ENCODE measurements at places on chromosomes 16 and 17.

DNA sequence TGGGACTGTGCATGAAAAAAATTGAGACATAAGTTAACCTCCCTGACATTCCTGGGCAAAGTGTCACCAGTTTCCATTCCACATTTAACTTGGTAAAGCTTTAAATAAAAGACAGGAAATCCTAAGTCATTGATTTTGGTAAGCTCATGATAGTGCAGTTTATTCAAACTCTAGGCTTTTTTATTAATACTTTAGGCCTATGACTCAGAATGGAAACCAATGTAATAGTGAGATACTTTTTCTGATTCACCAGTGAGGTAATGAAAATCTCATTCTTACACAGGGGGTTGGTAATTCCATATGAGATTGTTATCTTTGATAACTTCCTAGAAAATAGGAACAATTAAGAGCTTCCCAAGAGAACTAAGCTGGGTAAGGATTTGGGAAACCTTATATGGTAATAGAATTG, 91.1 kb downstream of the NLK start:
- no peak for DNase-seq

DNA sequence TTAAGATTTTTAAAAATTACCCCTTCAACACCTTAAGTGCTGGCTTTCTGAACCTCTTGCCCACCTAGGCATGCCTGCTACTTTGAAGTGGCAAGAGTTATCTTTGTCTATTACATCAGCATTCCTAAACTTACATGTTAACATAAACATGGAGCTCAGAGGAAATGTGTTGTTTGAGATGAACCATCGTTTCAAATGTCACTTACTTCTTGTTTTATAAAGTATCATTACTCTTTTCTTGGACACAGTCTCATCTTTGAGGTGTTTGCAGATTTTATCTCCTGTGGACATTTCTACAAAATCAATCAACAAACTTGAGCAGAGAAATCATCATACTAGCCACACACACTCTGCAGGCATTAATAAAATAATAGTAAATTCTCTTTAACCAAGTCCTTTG, 184.9 kb downstream of the WWOX start:
- DNase-seq, result no peak

DNA sequence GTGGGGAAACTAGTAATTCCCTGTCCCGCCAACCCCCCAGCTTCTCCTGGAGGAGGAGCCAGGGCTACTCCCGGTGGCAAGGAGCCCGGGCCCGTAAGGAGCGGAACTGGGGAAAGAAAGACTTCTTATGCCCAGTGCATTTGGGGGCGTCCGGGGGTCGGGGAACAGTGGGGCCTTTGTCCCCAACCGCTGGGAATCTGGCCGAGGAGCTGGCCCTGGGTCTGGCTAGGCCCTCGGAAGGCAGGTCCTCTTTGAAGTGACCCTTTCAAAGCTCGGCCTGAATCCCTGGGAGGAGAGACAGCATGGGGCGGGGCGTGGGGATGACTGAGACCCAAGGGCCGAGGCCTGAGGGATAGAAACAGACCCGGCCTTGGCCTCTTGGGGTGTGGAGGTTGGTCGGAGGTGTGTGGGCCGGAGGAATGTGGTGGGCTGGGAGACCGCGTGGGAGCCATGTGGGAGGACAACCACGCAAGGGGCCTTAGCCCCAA, 6.0 kb downstream of the ARHGAP23 start:
- DNase-seq, result no peak

GRCh38 chr17:20200016-20200795, 191.0 kb downstream of the SPECC1 start:
- DNase-seq, result peak; percentile 30

GRCh38 chr17:4833941-4834680, 971 bp downstream of the MINK1 start:
- peak; percentile 29 for DNase-seq

GRCh38 chr17:31433091-31433790, 41.8 kb downstream of the RAB11FIP4 start:
- peak; percentile 66 for DNase-seq

DNA sequence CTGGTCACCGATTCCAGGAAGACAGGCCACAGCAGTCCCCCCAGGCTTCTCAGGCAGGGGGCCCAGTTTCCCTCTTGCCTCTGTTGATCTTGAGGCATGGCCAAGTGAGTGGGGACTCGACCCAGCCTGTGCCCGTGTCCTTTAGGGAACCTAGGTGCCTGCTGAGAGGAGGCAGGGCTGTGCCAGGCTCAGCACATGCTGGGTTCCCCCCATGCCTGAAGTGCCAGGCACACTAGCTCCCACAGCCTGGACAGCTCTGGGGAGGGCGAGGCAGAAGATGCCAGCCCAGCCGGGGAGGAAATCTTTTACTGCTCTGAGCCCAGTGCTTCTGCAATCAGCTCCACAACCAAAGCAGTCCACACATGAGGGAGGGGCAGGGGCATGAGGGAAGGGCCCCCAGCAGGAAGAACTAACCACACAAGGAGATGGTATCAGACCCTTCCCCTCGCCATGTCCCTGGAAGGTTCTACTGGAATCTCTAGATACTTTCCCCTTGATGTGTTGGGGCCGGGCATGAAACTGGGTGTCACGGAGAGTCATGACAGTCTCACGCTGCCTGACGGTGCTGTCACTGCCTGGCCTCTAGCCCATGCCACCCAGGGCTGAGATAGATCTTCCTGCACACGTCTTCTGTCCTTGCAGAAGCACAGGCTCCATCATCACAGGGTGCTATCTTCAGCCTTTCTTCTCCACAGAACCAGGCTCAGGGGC, 25.5 kb downstream of the MYO18A start:
- DNase-seq, result peak; percentile 34

- DNase-seq, result peak; percentile 74
Measured at GRCh38 chr17:76734080-76734840, 2.9 kb downstream of the SRSF2 start.

DNA sequence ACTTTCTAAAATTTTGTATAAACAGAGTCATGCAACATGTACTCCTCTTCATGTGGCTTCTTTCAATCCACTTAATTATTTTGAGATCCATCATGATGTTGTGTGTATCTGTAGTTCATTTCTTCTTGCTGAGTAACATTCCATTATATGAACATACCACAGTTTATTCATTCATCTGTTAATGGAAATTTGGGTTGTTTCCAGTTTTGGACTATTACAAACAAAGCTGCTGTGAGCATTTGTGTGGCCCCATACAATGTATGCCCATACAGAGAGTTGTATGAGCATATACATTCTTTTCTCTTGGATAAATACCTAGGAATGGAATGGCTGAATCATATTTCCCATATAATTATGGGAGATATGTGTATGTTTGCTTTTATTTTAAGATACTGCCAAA, 85.6 kb downstream of the CLEC16A start:
- DNase-seq, result no peak

DNA sequence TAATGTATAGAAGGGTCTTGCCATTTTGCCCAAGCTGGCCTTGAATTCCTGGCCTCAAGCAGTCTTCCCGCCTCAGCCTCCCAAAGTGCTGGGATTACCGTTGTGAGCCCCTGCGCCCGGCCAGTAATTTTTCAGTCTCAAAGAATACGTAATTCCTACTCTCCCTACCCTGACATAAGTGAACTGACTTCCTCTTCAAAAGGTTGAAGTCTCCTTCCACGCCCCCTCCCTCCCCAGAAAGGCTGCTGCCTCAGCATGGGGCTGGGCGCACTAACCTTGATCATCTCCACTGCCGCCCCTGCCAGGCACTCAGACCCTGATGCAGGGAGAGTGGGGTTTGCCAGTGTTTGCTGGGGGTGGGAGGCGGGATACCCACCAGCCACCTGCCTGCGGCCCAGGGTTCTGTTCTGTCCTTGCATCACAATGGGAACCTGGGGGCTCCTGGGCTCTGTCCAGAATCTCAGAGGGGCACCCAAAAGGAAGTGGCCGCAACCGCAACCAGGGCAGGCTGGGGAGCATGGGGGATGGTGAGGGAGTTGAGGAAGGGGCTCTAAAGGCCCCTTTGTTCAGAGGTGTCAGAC, 27.5 kb downstream of the KIFC3 start:
- no peak for DNase-seq

GRCh38 chr17:71830866-71831265, 290.0 kb upstream of the SOX9 start:
- no peak for DNase-seq

- DNase-seq, result no peak
Measured at GRCh38 chr16:4895366-4895765, 41.6 kb downstream of the PPL start.

GRCh38 chr16:79186196-79186595, 414.3 kb downstream of the MAF start:
- no peak for DNase-seq

GRCh38 chr17:68910789-68911431, 44.3 kb downstream of the ABCA8 start:
- no peak for DNase-seq

- no peak for DNase-seq
Measured at GRCh38 chr16:13351181-13351580, 449.8 kb downstream of the SHISA9 start.

- DNase-seq, result no peak
Measured at GRCh38 chr17:45668316-45668715, 115.8 kb upstream of the CRHR1 start.

DNA sequence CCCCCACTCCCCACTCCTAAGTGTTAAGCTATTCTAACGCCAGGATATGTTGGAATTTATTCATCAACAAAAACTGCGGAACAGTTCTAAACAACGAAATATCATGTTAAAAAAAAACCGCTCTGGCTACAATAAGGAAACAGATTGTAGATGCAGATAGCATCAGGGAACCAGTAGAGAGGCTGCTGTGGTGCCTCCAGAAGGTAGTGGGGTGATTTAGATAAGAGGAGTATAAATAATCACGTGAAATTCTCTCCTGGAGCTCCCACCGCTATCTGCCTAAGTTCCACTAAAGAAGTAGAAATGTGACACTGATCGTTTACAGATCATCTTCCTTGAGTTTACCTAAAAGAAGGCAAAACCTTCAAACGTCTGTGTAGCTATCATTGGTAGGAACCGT, 8.0 kb downstream of the AHSP start:
- DNase-seq, result no peak

GRCh38 chr17:27575096-27575911, 55.7 kb upstream of the LGALS9 start:
- no peak for DNase-seq

- no peak for DNase-seq
Measured at GRCh38 chr17:65109990-65110680, 27.0 kb upstream of the RGS9 start.

DNA sequence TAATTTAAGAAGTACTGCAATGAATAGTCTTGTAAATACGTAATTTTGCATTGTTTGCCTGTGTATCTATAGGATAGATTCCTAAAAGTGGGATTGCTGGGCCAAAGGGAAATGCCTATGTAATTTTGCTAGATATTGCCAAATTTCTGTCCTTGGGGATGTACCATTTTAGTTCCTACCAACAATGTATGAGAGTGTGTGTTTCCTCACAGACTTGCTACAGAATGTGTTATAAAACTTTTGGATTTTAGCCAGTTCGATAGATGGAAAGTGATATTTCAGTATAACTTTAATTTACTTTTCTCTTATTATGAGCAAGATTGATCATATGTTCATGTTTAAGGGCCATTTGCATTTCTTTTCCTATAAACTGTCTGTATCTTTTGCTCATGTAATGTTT, 8.3 kb downstream of the TANGO6 start:
- no peak for DNase-seq

DNA sequence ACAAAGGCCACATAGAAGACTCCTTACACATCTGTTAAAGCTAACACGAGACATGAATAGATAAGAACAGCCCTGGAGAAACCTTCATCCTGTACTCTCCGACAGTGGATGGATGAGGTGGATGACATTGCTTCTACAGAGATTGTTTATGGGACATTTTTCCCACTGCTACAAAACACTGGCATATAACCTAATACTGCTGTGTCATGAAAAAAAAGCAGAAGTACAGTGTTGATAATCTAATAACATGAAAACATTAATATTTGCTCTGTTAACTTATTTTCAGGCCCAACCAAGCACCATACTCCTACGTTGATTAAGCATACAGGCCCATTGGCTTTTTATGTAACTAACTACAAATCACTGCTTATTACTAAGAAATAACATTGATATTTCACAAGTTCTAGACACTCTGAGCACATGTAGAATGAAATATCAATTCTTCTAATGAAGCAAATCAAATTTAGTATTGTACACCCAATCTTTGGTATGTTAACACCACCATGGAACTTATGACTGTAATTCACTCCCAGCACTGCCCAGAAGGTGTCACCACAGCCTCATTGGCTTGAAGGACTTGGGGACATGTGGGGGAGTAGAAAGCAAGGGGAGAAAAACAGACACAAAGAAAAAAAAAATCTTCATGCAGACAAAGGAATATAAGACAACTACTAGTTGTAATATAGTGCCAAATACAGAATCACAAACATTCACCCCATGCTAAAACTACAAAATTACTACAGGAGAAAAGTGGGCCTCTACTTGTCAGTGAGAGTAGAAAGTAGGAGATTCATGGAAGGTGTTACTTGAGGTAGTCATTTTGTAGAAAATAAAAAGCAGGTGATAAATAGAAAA, 330.0 kb upstream of the PMFBP1 start:
- DNase-seq, result peak; percentile 82

DNA sequence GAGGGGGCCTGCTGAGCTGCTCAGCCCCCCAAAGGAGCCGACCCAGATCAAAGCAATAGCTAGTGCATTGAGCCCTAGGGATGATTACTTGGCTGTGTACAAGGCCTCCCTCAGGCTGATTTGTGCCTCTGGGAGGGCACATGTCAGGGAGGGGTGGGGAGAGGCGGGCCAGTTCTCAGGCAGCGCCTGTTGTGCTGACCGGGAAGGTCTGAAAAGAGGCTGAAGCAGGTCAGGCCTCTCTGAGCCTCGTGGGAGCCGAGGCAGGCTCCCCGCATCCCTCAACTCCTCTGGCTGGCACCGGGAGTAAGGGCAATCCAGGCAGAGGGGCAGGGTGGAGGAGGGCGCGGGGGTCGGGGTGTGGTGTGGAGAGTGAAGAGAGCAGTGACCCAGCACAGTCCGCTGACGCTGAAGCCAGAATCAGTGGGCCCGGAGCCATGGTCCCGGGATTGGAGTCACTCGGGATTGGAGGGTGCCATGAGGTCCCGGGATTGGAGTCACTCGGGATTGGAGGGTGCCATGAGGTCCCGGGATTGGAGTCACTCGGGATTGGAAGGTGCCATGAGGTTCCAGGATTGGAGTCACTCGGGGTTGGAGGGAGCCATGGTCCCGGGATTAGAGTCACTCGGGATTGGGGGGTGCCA, 3.0 kb downstream of the DCXR start:
- DNase-seq, result no peak

DNA sequence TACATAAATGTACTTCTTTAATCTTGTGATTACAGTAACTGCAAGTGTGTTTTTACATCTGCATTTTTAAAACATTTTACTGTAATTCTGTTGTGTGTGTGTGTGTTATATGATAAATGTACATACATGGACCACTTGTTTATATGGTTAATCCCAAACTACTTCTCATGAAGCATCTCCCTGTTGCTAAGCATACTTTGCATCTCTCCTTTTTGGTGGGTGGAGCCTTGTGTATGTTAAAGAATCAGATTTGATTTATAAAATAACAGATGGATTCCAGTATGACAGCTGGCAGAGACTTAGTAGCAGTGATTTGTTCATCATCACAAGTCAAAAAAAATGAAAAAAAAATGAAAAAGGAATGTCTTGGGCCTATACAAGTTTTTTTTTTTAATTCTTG, 56.0 kb upstream of the RHBDL3 start:
- DNase-seq, result no peak

Measured in NB4 (cell line).